Esophagus squamous epithelium (tissue), 5 donors: ENCODE measurements at places on chromosomes 12 and 14.

GRCh38 chr14:74506411-74506851 is 12.9 kb downstream of the ISCA2 start:
- DNase-seq: no peak

DNA sequence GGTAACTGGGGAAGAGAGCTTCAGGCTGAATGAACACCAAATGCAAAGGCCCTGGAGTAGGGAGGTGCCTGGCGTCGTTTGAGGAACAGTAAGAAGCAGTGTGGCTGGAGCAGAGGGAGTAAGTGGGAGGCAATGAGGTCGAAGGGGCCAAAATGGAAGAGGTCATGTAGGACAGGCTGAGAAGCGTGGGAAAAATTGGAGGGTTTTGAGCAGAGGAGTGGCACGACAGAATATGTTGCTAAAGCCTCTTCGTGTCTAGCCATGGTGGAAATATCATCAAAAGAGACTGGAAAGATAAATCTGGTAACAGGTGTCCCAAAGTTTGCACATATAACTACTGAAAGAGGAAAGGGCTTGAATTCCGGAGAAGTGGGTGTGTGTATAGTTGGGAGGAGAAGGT is 1.9 kb downstream of the TRIM9 start:
- DNase-seq: no peak

DNA sequence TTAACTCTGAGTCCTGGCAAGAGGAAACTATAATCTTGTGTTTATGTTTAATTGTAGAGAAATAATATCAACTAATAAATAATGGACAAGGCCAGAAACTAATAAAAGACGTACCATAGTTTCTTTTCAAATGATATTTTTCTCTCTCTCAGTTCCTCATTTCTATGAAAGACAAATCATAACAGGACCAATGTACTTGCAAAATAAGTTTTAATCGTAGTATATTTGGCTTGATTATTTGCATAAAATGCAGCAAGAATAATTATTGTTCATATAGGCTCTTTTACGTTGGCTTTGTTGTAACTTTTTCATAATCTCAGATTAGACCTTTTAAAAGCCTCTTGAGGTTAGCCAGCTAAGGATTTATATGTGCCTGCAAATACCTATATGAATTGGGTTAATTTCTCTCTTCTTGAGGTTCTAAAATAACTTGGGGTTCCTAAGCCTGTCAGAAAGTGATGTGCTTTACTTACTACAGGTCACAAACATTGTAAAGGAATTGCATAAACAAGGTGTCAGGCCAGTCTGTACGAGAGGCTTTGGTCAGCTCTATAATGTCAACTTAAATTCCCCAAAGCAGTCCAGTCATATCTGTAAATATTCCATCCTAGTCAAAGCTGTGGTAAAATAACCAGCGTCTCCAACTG is 152.8 kb upstream of the PTPRQ start:
- DNase-seq: no peak

DNA sequence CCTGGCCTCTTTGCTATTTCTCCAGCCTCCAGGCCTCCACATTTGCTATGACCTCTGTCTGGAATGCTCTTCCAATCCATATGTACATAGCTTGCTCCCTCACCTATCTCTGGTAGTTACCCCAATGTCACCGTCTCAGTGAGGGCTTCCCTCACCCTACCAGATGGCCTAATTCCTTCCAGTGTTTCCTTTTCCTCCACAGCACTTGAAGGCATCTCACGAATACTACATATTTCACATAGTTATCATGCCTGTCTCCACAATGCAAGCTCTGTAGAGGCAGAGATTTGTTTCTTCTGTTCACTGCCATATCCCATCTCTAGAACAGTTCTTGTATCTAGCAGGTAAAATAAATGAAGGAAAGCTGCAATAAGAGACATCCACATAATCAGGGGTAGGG is 21.3 kb upstream of the HSP90B1 start:
- no peak for DNase-seq
